ENCODE measurements at places on chromosomes 5 and 9.

DNA sequence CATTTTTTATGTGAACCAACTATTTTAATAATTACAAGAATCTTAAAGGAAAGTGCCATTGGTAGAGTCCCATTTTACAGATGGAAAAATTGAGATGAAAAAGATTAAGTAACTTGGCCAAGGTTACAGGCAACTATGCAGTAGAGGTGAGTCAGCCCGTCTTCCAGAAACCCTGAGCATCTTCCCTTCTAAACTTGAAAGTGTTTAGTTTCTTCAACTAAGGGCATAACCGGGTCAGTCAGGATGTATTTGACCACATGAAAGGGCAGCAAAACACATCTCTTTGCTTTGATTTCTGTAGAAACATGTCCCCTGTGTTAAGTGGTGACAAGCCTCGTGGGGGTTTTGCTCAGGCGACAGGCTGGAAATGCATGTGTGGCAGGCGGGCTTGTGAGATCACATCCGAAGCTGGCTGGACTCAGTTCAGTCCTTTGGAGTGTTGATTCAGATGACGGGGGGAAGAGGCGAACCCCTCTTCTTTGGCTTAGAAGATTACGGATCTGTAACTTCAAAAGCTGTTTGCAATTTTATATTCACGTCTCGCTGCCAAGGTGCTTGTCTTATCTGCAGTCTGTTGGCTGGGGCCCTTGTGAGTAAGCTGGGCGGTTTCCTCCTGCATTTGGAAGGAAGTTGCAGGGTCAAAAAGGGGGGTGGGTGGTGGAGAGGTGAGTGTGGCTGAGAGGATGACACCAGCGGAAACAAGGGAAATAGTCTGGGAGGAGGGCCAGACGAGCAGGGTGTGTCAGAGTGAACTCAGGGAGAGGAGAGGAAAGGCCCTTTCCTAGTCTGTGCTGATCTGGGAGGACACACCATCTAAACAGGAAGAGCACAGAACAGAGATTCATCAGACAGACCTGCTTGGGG lies 78.9 kb upstream of the RPS23 start:
- peak; percentile 87 for DNase-seq

DNA sequence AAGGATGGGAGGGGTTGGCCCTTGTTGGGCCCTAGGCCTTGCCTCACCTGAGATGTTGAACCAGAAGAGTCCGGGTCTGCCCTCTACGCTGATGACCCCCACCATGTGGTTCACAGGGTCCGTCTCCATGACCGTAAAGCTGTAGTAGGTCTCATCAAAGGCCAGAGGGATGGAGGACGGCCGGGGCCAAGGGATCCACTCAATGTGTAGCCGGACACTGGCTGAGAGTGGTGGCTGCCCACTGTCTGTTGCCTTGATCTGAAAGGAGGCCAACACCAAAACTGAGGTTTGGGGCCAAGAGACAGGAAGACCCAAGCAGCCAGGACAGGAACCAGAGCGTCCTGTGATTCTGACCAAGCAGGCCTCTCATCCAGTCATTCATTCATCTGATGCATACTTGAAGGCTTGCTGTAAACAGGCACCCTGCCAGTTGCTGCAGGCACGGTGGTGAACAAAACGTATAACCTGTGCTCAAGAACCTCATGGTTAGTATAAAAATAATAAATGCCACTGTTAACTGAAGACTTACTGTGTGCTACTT lies 37.9 kb downstream of the FAT2 start:
- DNase-seq = no peak

DNA sequence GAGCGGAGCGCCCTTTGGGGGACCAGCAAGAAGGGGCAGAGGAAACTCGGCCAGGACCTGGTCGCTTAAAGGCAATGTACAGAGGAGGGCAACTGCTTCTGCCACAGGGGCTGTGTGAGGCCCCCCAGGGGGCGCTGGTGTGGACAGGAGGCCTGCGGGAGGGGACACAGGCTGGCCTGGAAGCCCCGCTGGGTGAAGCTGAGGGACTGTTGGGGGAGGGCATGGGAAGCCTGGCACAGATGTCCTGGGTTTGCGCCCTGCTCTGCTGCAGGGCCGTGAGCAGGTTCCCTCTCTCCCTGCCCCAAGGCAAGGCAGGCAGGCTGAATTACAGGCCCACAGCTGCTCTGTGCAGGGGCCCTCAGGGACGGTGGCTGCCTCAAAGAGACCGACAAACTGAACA lies 5.4 kb downstream of the MED22 start:
- no peak for DNase-seq

DNA sequence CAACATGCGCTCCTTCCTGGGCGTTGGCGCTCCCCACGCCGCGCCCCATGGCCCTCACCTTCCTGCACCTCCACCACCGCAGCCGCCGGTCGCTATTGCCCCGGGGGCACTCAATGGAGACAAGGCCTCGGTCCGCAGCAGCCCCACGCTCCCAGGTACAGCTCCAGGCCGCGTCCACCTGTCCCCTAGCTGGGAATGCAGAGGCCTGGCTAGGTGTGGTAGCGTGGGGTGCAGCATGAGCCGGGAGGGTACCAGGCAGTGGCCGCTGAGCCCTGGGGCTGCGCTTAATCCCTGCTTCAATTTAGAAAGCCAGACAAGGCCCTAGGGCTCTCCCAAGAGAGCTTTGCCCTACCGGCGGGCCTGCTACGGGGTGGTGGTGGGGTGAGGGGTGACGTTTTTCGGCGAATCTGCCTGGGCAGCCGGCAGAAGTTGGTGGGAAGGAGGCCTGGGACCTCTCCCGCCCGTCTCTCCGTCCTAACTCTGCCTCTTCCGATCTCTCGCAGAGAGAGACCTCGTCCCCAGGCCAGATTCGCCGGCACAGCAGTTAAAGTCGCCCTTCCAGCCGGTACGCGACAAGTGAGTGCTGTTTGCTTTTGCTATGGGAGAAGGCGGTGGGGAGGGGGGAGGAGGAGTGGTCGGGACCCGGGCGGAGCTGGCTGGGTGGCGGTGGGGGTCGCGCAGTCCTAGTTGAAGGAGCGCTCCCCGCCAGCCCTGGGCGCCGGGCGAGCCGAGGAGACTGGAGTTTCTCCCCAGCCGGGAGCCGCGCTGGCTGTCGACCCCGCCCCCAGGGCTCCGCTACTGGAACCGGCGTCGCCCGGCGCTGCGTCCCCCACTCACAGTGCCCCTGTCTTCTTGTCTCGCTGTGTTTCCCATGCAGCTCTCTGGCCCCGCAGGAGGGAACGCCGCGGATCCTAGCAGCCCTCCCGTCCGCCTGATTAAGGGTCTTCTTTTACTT lies 4.8 kb downstream of the IRX1 start:
- no peak for DNase-seq

- no peak for DNase-seq
These were observed 120.2 kb downstream of the SEMA5A start for GRCh38 chr5:9425710-9426109.

DNA sequence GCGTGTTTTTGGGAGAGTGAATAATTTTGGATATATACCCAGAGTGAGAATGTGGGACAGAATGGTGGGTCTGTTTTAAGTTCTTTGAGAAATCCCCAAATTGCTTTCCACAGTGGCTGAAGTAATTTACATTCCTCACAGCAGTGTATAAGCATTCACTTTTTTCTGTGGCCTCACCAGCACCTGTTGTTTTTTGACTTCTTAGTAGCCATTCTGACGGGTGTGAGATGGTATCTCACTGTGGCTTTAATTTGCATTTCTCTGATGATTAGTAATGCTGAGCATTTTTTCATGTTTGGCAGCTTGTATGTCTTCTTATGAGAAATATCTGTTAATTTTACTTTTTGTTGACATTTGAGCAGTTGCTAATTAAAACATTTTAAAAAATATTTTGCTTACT lies 9.4 kb upstream of the SPATA31D1 start:
- no peak for DNase-seq

GRCh38 chr5:123875561-123876275 lies 363.7 kb downstream of the CSNK1G3 start:
- DNase-seq = no peak

- DNase-seq = peak; percentile 35
These were observed 1.4 kb upstream of the LHFPL2 start for GRCh38 chr5:78649861-78650496.

DNA sequence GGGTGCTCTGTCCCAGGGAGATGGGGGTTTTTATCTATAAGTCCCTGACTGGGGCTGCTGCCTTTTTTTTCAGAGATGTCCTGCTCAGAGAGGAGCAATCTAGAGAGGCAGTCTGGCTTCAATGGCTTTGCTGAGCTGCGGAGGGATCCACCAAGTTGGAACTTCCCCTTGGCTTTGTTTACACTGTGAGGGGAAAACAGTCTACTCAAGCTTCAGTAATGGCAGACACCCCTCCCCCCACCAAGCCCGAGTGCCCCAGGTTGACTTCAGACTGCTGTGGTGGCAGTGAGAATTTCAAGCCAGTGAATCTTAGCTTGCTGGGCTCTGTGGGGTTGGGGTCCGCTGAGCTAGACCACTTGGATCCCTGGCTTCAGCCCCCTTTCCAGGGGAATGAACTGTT lies 375.8 kb downstream of the RAB3C start:
- DNase-seq = no peak

- no peak for DNase-seq
These were observed 17.0 kb upstream of the IPPK start for GRCh38 chr9:92686954-92687353.

- no peak for DNase-seq
These were observed 730.4 kb upstream of the MEF2C start for GRCh38 chr5:89613222-89613956.

DNA sequence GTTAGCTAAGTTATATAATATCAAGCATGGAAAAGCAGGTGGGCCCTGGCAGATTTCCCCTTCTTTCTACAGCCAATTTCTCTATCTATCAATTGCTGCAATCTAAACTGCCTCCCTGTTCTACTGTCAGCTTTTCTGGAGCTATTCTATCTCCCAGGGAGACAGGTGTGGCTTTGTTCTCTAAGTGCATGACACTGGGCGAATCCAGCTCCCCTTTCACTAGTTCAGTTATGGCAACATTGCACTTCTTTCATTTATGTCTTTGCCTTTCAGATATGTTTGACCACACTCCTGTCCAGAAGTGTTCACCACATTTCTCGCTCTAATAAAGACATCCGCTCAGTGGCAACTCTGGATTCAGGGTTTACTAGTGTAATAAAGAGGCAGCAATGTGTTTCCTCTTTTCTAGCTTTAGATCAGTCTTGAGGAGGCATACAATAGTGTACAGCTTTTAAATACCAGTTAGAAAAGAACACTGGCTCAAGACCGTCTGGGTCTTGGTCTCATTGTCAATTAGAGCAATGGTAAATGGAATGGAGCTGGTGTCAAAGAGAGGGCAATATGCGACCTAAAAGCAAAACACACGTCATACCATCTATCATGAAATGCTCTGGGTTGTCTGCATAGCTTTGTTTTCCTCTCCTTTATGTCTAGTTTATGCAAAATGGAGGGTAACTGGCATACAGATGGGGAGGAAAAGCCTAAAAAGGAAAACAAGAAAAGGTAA lies 197.0 kb downstream of the SLF1 start:
- no peak for DNase-seq

- DNase-seq = no peak
These were observed 21.9 kb downstream of the PTGES2 start for GRCh38 chr9:128105538-128106175.

DNA sequence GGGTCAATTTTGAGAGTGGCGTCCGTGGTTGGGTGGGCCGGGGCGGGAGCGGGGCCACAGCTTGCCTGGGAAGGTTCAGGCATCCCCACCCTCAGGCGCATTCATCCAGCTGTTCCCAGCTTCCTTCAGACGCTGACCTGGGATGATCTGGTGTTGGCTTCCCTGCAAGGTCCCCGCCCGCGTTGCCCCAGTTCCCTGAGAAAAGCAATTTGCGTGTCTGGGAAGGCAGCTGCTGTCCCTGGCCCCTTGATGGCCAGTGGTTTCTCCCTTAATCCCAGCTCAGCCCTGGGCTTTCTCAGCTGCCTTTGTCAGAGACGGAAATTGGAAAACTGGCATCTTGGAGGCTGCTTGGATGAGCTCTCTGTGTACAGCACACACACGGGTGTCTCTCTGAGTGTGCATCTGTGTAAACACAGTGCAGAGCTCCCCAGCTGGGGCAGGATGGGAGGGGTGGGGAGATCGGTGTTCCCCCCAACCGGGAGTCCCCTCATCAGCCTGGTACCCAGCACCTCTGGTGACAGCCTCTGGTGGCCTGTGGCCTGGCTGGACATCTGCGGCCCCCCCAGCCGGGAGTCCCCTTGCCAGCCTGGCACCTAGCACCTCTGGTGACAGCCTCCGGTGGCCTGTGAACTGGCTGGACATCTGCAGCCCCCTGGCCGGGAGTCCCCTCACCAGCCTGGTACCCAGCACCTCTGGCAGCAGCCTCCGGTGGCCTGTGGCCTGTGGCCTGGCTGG lies 94.0 kb downstream of the COL5A1 start:
- no peak for DNase-seq

- DNase-seq = no peak
These were observed 26.4 kb downstream of the MARCHF3 start for GRCh38 chr5:127003798-127004495.

DNA sequence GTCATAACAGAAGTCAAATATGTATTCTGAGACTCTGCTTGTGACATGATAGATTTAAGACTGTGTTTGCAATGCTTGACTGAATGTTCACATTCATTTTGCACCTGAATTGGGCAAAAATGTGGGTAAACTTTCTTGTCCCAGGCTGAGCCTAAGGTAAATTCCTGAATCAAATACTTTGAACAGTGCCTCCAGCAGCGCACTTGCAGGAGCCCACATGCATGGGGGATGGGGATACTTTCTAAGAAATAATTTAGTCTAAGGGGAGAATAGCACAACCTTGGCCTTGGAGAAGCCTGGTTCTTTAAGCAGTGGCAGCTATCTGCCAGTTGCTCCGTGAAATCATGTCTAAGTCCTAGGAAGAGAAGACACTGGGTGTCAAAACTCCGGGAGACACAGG lies 163.5 kb upstream of the EGFLAM start:
- DNase-seq = no peak

DNA sequence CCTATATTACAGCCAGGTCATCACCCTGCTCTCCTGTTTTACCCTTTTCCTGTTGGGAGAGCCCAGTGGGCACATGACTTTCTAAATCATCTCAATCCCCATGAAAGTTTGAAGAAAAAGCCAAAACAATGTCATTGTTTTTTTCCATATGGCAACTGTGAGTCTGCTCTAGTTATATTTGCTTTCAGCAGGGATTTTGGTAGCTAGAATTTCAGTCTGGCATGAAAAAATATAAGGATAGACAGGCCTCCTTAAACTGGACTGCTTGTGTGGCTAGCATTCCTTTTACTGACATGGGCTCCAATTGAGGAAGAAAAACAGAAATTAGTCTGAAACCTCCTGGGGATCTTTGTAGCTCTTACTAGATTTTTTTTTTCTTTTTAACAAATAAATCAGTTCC lies 25.6 kb downstream of the MOCS2 start:
- DNase-seq = no peak

Measured in GM03348 (cell line).